ENCODE measurements at places on chromosomes 2 and 18. TPM values are rescaled to one million over a fixed set of nuclear protein-coding genes. Genes with fewer than 3 reads are reported as not detected.

Gene HES6
- total RNA-seq, result 2.9 TPM

Gene MATN3
- 1.9 TPM for total RNA-seq

Gene ALPP
- total RNA-seq, result under 0.01 TPM

Gene NCKAP5
- 3.5 TPM for total RNA-seq

Gene ABCA12
- total RNA-seq, result under 0.01 TPM

Gene NCKAP1
- 167 TPM for total RNA-seq

Gene SIX2
- total RNA-seq, result not detected

Gene COBLL1
- 5.8 TPM for total RNA-seq

Gene TDRD15
- total RNA-seq, result not detected

Gene TMEM247
- total RNA-seq, result not detected

Gene ACADL
- total RNA-seq, result 0.66 TPM

Gene TUBB8B
- not detected for total RNA-seq

Gene ERBB4
- total RNA-seq, result 0.17 TPM

Gene CYTIP
- total RNA-seq, result not detected

Gene C1QL2
- total RNA-seq, result not detected

Gene ZC3H6
- total RNA-seq, result 5.8 TPM

Gene TMEM182
- total RNA-seq, result 2.0 TPM

Measured in smooth muscle cell of trachea (primary cell).